CD4-positive, alpha-beta T cell treated with Interleukin-1 beta for 1 hour (primary cell): ENCODE measurements at places on chromosomes 7 and 10.
A peak's percentile ranks its signal among the peaks of the same experiment; 100 is the strongest.

DNA sequence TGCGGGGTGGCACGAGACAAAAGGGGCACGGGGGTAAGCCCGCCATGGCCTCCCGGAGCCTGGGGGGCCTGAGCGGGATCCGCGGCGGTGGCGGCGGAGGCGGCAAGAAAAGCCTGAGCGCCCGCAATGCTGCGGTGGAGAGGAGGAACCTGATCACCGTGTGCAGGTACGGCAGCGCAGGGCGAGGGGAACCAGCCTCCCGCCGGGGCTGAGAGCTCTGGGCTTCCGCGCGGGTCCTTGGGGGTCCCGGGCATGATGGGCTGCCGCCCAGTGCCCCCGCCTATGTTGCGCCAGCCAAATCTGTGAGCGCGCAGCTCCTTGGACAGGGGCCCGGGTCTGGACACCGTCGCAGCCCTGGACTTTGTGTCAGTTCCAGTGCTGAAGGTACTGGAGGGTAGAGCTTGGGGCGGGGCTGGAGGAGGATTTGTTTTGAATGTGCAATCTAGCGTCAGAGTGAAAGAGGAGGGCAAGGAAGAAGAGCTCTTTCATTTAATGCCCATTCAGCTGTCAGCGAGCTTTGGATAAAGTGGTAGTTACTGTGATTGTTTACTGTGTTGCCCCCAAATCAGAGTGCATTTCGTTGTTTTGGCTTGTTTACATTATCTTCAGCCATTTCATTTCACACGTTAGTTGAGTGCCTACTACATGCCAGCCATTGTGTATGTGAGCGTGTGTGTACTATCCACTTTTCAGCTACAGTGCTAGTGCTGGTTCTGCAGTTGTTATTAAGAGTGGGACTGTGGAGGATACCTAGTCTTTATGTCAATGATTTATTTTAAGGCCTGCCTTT, 777 bp downstream of the RUNDC3B start:
- DNase-seq: peak; percentile 4

- DNase-seq: peak; percentile 97
Observed at GRCh38 chr7:66740302-66740979, at the start of gene RABGEF1. Gene RABGEF1 (plus strand): TSS chr7:66740733. CDS start chr7:66771900, 31,167 bp downstream.

- no peak for DNase-seq
Observed at GRCh38 chr7:2952316-2952715, 91.4 kb downstream of the CARD11 start.

- DNase-seq: peak; percentile 49
Observed at GRCh38 chr7:1532456-1533254, 2.2 kb downstream of the MAFK start.

- no peak for DNase-seq
Observed at GRCh38 chr7:84506151-84506550, 311.6 kb upstream of the SEMA3A start.

DNA sequence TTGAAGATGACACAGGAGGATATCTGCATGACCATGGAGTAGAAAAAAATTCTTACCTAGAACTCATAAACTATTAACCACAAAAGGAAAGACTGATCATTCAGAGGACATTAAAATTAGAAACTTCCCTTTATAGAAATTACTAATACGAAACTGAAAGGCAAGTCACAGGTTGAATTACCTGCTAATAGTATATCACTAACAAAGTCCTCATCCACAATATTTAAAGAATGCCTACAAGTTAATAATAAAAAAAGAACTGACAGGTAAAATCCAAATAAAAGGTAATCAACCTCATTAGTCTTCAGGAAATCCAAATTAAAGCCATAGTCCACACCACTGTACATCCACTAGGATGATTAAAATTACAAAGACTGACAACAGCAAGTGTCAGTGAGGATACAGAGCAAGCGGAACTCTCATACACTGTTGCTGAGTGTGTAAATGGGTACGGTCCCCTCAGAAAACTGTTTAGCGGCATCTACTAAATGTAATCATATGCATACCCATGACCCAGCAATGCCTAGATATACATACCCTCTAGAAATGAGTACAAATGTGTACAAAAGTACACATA, 71.2 kb downstream of the ARHGAP21 start:
- no peak for DNase-seq

GRCh38 chr10:77562742-77563141, 74.9 kb downstream of the KCNMA1 start:
- DNase-seq: no peak

DNA sequence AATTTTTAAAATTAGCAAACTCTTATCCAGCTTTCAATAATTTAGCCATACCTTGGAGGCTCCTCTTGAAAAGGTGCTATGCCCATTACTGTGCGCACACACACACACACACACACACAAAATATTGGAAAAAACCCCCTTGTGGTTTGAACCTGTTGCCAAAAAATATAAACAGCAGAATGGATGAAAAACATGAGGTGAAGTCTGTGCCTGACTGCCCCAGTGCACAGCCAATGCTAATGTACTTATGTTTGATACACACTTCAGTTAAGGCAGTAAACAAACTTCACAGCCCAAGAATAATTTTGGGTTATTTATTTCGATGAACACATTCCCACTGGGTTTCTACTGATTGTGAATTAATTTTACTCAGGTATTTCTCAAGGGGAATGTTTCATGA, 113.2 kb upstream of the SEM1 start:
- no peak for DNase-seq

- no peak for DNase-seq
Observed at GRCh38 chr7:23462846-23463245, 7.4 kb downstream of the IGF2BP3 start.

GRCh38 chr10:6279540-6280267, 77.0 kb downstream of the PFKFB3 start:
- DNase-seq: no peak

DNA sequence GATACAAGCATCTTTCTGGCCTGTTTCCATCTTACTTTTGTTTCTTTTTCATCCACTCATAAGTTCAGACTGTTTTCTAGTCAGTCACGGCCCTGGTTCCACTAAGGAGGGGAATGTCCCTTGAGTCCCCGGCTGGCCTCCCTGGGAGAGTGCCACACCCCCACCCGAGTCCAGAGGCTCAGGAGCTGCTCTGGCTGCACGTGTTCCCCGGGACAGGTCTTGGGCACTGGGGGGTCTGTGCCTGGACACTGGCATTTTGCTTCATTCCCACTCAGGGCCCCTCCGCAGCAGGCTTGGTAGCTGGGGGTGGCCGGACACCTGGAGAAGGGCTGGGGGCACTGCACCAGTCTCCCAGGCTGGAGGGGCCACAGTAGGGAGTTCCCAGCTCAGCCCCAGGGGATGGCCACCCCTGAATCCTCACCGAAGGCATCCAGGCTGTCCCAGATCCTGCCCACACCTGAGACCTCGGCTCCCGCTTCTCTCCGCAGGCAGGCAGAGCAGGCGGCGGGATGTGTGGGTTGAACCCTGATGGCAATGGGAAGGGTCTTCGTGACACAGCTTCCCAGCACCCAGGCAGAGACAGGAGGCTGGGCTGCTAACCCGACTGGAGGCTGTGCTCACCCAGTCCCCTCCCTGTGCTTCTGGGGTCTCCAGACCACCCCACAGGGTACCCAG, 92.3 kb downstream of the BMS1 start:
- no peak for DNase-seq

DNA sequence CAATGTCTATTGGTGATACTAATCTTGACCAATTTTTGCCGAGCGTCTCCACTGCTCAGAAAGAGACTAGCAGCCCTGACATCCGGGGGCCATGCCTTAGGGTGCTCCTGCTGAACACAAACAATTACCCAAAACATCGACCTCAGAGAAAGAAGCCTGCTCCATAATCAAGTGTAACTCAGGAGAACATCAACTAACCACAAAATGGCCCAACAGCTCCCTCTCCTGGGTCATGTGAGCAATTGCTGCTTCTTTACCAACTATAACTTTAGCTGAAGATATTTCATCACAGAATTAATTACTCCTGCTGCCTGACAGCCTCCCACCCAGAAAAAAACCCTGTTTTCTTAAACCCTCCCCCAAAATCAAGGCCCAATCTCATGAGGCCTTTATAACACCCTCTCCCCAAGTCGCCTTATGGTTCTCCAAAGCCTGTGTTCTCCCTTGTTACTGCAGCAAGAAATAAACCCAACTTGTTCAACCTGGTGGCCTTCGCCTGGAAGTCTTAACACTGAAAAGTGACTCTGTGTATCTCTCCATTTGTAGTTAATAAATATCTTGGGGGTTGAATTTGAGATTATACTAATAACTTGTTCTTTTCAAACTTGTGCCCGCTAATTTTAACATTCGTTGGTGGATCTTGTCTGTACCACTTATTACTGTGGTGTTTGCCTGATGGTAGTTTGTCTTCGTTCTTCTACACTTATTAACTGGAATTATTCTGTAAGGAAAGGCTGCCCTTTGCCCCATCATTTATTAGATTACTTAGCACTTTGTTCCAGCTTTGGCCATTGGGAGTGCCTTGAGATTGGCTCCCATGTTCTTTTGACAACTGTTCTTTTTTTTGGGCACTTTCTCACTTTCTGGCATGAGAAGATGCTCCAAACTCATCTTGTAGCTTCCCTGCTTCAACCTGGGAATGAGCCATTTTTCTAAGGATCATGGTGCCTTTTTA, 21.2 kb upstream of the RAMP3 start:
- DNase-seq: peak; percentile 77

DNA sequence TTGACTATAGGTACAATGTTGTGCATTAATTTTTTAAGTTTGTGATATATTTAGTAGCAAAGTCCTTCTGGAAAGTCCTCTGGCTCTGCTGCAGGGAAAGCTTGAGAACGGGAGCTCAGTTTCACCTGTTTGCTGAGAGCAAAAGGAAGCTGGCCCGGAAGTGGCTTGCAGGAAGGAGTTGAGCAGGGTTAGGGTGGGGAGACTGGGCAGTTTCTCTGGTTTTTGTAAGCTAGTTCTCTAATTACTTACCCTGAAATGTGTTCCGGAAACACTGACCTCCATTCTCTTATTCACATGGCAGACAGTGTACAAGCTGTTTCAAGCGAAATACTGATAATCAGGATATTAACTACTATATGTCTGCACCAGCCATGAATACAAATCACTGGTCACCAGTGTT, 22.3 kb downstream of the MAP3K8 start:
- DNase-seq: no peak

GRCh38 chr7:24591152-24591551, 17.9 kb downstream of the PALS2 start:
- no peak for DNase-seq

DNA sequence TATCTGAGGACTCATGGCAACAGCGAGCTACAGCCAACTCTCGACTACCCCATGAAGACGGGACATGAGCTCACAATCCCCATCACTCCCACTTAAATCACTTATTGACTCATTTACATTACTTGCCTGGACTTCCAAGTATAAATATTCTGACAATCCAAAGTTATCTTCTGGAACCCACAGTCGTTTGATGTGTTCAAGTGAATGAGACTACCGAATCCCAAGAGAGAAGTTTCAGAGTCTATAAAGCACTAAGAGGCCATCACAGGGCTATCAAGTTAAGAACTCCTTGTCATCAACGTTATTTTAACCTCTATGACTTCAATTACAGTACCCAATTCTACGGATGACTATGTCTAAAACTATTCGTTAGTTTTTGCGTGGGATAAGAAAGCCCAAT, 11.5 kb upstream of the ANAPC16 start:
- DNase-seq: no peak

DNA sequence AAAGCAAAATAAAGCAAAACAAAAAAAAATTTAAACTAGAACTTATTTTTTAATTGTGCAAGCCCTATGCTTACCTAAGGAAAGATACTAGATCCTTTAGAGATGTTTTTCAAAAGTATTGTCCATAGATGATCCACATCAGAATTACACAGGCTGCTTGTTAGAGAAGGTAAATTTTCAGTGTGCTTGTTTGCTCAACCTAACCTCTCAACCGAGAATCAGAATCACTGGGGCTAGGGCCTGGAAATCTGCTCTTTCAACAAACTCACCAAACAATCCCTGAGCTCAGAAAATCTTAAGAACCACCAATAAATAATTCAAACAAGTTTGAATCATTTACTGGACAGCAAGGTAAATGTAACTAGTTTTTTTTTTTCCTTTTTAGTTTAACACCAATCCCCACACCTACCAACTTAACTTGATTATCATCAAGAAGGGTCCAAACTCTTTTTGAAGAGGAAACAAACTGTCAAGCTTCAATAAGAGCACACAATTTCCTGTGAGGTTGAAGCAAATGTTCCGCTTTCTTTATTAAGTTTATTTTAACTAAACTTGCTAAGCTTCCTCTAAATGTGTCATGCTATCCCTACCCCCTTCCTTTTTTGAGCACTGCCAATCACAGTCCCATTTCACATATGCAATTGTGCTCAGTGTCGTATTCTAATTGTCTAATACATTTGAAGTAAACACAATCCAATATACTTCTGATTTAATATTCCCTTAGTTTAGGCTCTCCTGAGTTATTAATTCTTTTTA, 7.4 kb upstream of the TSPAN33 start:
- peak; percentile 23 for DNase-seq
